ENCODE measurements at places on chromosomes 2 and 18. TPM values are rescaled to one million over a fixed set of nuclear protein-coding genes. Genes with fewer than 3 reads are reported as not detected.

Gene SPOPL
- 16.0 TPM for total RNA-seq

Gene ALK
- not detected for total RNA-seq

Gene EGR4
- not detected for total RNA-seq

Gene CNOT11
- 65.9 TPM for total RNA-seq

Gene RNU2-63P
- 14.6 TPM for total RNA-seq

Gene PRSS56
- not detected for total RNA-seq

Data from activated CD4-positive, alpha-beta memory T cell treated with anti-CD3 and anti-CD28 coated beads, Interleukin-2, amount 10 ng/mL, durations not matched to agents 7 days and 5 days (primary cell).